ENCODE measurements at places on chromosomes 5 and 9.

- DNase-seq: no peak
Observed at GRCh38 chr9:23731353-23731752, 94.7 kb downstream of the ELAVL2 start.

DNA sequence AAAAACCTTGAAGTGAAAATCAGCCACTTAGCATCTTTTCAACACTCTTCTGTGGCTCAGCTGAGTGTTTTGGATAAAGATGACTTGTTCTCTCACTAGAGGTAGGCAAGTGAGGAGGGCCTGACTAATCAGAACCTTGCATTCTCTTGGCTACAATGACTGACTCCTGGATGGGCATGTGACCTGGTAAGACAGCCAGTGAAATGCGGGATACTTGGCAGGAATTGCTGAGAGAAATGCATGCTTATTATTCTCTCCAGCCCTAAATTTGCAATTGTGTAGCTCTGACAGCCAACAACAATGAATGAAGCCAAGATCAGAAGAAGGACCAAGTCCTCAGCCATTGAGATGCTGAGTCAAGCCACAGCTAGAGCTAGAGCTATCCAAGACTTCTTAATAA is 490.5 kb upstream of the ZNF608 start:
- DNase-seq: no peak

DNA sequence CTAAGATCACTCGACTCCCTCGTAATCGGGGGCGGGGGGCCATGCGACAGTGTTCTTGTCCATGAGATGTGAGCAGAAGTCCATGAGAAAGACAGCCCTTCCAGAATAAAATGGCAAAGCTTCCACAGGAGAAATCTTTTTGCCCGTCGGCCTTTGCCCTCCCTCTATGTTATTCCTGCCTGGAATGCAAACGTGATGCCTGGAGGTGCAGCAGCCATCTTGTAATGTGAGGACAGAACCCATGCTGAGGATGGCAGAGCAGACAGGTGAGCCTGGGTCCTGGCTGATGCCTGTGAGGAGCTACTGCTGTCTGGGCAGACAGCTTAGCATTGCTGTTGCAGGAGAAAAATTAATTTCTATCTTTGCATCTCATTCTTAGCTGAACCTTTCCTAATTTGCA is 17.2 kb downstream of the MED10 start:
- DNase-seq: no peak

- DNase-seq: no peak
Observed at GRCh38 chr9:136185596-136186366, 19.1 kb downstream of the LHX3 start.

DNA sequence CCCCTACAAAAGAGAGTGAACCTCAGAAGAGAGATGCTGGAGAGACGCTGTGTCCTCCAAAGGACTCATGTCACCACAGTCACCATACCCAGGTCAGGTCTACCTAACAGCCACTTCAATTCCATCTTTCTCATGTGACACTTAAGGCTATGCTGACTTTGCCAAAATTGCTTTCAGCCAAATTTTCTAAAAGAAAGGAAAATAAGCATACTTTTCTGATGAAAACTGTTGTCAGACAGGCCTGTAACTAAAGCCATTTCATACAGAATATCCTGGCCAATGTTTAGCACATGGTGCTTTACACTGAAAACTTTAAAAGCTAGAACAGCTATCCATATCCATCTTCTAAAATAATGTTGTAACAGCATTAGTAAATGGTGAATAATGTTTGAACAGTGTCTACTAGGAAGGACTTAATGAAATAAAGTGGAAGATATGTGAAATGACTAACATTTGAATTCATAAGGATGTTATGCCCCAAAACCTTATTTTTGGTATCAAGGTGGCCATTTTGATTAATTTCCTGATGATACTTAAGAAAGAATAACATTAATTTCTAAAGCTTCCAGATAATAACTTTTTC is 97.2 kb downstream of the NFIB start:
- DNase-seq: no peak

DNA sequence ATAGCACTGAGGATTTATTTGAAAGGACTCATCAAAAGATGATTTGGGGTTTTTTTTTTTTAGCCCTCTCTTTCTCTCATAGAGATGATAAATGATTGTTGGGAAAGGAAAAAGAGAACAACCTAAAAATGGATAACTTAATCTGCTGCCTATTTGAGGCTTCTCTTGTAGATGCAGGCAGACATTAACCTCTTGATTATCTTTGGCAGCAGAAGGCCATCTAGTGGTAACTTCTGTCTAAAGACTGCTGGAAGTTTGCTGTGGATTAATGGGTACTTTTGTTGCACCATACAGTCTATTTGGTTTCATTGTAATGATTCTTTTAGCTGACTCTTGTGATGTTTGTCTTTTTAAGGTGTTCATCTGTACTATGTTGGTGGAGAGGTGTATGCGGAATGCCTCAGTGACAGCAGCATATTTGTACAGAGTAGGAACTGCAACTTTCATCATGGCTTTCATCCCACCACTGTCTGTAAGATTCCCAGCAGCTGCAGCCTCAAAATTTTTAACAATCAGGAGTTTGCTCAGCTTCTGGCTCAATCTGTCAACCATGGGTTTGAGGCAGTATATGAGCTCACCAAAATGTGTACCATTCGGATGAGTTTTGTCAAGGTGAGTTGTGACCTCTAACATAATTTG is 18.8 kb downstream of the SMIM32 start:
- peak; percentile 55 for DNase-seq

DNA sequence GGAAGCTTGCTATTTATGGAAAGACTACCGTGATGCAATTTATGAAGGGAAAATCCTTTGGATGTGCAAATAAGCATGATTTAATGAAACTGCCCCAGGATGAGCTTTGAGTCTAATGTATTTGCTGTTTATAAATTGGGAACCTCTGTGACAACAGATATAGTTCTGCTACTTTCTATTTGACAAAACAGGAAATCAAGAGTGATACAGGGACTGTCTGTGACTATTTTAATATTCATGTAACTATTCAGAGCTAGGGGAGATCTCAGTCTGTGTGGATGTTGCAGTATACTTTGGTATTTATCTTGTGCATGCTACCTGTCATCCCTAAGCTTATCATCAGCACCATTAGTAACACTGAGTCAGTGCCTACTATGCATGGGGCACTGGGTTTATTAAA is 132.1 kb downstream of the PDZD2 start:
- no peak for DNase-seq

GRCh38 chr5:172772112-172772906 is 1.3 kb upstream of the DUSP1 start:
- peak; percentile 91 for DNase-seq

- DNase-seq: no peak
Observed at GRCh38 chr5:157519579-157520253, 55.9 kb downstream of the ADAM19 start.

DNA sequence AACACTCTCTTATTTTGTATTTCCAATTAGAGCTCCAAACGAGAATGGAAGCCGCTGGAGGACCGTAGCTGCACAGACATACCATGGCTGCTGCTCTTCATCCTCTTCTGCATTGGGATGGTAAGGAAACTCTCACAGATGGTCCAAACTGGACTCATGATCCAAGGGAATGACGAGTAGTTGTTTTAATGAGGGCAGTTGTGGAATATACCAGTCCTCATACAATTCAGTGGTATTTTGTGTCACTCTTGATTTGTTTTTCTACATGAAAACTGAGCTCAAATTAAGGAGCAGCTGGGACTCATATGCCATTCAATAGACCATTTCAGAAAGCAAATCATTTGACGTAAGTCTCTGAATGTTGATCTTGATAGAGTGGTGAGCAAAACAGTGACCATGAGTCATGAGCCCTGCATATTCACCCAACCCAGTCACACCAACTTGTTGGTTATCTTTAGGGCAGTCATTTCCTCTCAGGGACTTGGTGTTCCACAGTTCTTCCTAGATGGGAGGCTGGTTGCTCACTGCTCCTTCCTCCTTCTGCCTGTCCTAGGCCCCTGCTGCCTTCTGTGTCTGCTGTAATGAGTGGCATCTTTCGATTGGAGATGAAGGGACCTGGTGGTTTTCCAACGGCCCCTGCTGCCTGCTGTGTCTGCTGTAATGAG is 54.9 kb downstream of the SLC44A1 start:
- DNase-seq: peak; percentile 98

- no peak for DNase-seq
Observed at GRCh38 chr9:108864446-108864845, 2.4 kb downstream of the ACTL7A start.

DNA sequence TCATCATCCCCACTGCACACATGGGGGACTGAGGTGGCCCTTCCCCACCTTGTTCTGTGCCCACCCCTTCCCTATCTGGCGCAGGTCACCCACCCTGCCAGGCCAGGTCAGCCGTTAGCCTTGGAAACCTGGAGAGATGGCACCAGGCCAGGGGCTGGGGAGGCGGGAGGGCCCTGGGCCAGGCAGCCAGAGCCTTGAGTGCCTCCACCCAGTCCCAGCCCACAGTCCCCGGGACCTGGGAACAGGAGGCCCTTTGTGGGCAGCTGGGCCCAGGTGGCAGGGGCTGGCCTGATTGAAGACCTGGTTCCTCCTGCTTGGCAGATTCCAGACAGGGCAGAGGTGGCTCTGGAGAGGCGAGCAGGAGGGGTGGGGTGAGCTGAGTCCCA is 70.6 kb downstream of the LRSAM1 start:
- DNase-seq: peak; percentile 94

- DNase-seq: peak; percentile 31
Observed at GRCh38 chr5:78162253-78162862, 132.1 kb downstream of the AP3B1 start.

DNA sequence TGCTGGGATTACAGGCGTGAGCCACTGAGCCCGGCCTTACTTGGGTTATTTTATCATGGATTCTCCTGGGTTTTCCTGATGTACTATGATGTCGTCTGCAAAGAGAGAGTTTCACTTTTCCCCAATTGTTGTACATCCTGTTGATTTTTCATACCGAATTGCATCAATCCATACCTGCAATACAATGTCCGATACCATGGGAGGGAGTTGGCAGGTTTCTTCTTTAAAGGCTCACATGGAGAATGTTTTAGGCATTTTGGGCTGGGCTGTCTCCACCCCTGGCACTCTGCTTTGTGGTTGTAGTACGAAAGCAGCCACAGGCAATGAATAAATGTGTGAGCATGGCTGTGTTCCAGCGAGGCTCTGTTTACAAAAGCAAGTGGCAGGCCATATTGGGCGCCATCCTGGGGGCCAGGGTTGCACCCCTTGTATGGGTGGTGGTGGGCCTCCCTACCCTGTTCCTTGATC is 35.1 kb upstream of the EXOC3 start:
- DNase-seq: no peak

- no peak for DNase-seq
Observed at GRCh38 chr9:114688379-114688778, 6.4 kb upstream of the TEX48 start.

GRCh38 chr5:35926389-35927051 is 11.9 kb downstream of the CAPSL start:
- DNase-seq: peak; percentile 66

DNA sequence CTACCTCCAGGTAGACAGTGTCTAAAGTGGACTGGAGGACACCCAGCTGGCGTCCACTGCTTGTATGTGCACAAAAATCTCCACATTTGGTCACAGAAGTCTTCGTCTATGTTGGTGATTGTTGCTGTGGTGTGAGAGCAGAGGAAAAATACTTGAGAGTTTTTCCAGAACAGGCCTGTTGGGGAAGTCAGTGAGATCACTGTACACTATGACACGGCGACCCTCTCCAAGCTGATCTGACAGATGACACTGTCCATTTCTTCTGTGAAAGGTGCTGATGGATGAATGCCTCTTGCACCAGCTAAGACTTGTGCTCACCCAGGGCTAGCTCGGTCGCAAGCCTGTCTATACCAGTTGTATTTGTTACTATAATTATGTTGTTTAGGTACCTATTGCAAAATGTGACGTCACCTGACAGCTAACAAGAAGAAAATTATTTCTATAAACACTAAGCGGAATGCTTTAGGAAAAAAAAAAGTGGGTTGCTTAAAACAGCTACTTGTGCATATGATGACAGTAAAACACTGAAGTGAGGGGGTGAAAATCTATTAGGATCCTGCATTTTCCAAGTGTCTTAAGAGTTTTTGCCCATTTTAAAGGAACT is 142.3 kb downstream of the ROR2 start:
- DNase-seq: no peak

DNA sequence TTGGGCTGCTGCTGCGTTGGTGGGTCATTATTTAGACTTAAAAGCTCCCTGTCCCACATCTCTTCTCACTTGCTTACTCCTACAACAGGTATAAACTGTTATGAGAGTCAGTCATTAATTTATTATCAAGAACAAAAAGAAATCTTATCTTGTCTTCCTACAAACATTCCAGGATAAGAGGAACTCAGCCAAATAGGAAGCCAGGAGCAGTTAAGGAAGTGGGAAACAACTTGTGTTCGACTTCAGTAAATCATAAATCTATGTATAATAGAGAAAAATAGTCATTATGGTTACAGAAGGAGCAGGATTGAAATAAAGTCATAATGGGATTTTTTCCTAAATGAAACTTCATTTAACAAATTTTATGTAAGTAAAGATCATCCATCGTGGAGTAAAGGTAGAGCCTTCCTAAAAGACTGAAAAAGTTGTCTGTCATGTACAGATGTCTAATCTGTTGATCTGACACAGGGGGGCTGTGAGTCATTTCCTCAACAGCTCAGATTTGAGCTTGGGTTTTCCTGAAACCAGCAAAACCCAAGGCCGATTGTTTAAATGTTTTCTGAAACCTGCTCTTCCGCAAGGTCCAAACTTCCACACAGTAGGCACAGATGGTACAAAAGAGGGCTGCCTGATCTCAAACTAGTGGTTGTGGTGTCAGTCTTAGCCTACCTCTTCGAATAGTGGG is 25.3 kb upstream of the LRRTM2 start:
- peak; percentile 77 for DNase-seq

GRCh38 chr9:124487260-124488182 is 19.7 kb downstream of the NR5A1 start:
- no peak for DNase-seq

DNA sequence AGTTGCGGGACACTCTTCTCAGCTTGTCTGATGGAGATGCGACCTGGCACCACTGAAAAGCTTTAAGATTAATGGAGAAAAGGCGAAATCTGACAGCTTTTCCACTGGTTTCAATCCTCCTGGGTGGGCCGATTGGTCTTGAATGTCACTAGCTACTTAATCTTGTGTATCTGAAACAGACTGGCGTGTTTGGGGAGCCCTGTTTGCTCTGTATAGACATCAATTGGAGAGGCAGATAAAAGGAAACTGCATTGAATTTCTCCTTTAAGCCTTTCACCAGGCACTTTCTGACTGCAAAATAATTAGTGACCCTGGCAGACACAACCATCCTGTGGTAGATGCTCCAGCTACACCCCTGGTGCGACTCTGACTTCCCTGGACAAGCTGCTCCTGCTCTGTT is 224.2 kb downstream of the NDUFS4 start:
- DNase-seq: no peak

All from A172 (cell line).